ENCODE measurements at places on chromosomes 12 and 14.

GRCh38 chr12:78473136-78473535, 391.4 kb upstream of the SYT1 start:
- no peaks in the 10 kb centered on the region for H3K4me1 ChIP-seq
- no peak overlapping the region for H3K4me3 ChIP-seq
- no peak for DNase-seq
- H3K27me3 ChIP-seq, result no peaks in the 10 kb centered on the region

GRCh38 chr14:99745307-99745951, 47.8 kb upstream of the EML1 start:
- peaks cover 47% of the 10 kb centered on the region for H3K4me1 ChIP-seq
- H3K4me3 ChIP-seq, result no peak overlapping the region
- H3K27ac ChIP-seq, result peak overlapping the region; percentile 67
- DNase-seq, result no peak

GRCh38 chr12:113402586-113403260, 964 bp downstream of the SDS start:
- no peak overlapping the region for H3K4me3 ChIP-seq
- DNase-seq, result no peak
- no peak overlapping the region for H3K27ac ChIP-seq

DNA sequence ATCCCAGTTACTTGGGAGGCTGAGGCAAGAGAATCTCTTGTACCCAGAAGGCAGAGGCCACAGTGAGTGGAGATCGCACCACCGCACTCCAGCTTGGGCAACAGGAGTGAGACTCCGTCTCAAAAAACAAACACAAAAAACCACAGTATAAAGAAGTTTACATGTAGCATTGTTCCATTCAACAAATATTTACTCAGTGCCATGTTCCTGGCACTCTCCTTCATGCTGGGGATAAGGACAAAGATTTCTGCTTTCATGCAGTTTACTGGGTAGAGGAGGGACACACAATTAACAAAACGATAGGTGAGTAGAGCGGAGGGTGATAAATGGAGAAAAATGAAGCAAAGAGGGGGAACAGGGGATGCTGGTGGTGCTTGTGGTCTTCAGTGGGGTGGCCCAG, 68.2 kb upstream of the OVCH1 start:
- peaks cover 26% of the 10 kb centered on the region for H3K4me1 ChIP-seq
- H3K27me3 ChIP-seq, result no peaks in the 10 kb centered on the region
- DNase-seq, result no peak
- no peak overlapping the region for H3K27ac ChIP-seq

DNA sequence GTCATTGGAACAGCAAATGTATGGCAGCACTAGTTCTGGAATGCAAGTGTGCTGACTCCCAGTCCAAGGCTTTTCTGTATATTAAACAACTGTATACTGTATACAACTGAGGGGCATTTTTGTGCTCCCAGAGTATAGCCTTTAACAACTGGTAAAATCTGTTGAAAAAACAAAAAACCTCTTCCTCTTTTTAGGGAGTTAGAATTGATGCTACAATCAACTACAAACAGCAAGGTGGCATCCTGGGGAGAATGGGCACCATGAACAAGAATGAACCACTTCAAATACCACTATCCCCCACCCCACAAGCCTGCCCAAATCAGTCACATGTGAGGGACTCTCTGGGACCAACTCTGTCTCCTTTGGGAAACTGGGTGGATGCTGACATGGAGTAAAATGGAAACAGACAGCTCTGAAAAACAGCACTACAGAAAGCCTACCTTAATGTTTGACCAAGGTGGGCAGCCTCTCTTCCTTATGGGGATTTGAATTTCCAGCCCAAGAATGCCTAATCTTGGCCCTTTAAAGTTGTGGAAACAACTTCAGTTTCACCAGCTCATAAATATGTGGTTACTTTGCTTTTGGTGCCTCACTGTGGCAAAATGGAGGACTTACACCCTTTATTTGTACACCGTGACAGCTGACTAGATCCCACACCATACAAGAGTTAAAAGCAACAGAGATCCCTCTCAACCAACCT, 7.5 kb downstream of the VTI1B start:
- H3K27me3 ChIP-seq, result no peaks in the 10 kb centered on the region
- DNase-seq, result no peak
- H3K4me1 ChIP-seq, result peaks cover 7% of the 10 kb centered on the region
- H3K4me3 ChIP-seq, result no peak overlapping the region
- H3K36me3 ChIP-seq, result no peaks in the 10 kb centered on the region

GRCh38 chr14:77682158-77682553, 25.7 kb downstream of the ALKBH1 start:
- no peak overlapping the region for H3K27ac ChIP-seq
- H3K36me3 ChIP-seq, result peaks cover 23% of the 10 kb centered on the region
- no peak for DNase-seq
- H3K4me1 ChIP-seq, result peaks cover 8% of the 10 kb centered on the region
- H3K27me3 ChIP-seq, result no peaks in the 10 kb centered on the region

- no peak for DNase-seq
- no peak overlapping the region for H3K4me3 ChIP-seq
- H3K27me3 ChIP-seq, result no peaks in the 10 kb centered on the region
- H3K36me3 ChIP-seq, result no peaks in the 10 kb centered on the region
- H3K4me1 ChIP-seq, result no peaks in the 10 kb centered on the region
Measured at GRCh38 chr12:127233016-127233415, 1034.0 kb upstream of the TMEM132C start.

- no peaks in the 10 kb centered on the region for H3K36me3 ChIP-seq
- no peak overlapping the region for H3K27ac ChIP-seq
- H3K27me3 ChIP-seq, result no peaks in the 10 kb centered on the region
- no peak overlapping the region for H3K4me3 ChIP-seq
- no peak for DNase-seq
Measured at GRCh38 chr12:52715416-52715815, 12.1 kb upstream of the KRT77 start.

- no peak overlapping the region for H3K27ac ChIP-seq
- peaks cover 30% of the 10 kb centered on the region for H3K4me1 ChIP-seq
- H3K36me3 ChIP-seq, result no peaks in the 10 kb centered on the region
- no peak overlapping the region for H3K4me3 ChIP-seq
- DNase-seq, result no peak
Measured at GRCh38 chr12:89165703-89166102, 186.6 kb downstream of the DUSP6 start.

DNA sequence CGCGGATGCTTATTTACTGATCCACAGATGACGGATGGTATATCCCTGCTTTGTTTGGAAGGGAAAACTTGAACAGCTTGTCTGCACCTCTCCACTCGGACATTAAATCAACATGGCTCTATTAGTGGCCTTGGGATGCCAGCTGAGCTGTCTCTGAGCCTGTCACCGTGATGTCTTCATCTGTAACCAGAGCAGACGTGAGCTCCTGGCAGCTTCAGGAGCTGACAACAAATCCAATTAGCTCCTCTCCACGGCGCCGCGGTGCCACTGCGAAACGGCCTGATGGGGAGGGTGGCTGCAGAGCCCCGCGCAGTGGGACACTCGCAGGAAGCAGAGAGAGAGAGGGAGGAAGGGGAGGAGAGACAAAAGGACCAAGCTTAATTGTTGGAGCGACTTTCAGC, 112.3 kb downstream of the PAPOLA start:
- H3K27me3 ChIP-seq, result no peaks in the 10 kb centered on the region
- H3K36me3 ChIP-seq, result no peaks in the 10 kb centered on the region
- H3K4me3 ChIP-seq, result no peak overlapping the region
- no peak for DNase-seq
- H3K27ac ChIP-seq, result no peak overlapping the region

GRCh38 chr14:58919217-58919616, 269.2 kb upstream of the DAAM1 start:
- no peaks in the 10 kb centered on the region for H3K4me1 ChIP-seq
- H3K4me3 ChIP-seq, result no peak overlapping the region
- no peak for DNase-seq
- H3K36me3 ChIP-seq, result no peaks in the 10 kb centered on the region

DNA sequence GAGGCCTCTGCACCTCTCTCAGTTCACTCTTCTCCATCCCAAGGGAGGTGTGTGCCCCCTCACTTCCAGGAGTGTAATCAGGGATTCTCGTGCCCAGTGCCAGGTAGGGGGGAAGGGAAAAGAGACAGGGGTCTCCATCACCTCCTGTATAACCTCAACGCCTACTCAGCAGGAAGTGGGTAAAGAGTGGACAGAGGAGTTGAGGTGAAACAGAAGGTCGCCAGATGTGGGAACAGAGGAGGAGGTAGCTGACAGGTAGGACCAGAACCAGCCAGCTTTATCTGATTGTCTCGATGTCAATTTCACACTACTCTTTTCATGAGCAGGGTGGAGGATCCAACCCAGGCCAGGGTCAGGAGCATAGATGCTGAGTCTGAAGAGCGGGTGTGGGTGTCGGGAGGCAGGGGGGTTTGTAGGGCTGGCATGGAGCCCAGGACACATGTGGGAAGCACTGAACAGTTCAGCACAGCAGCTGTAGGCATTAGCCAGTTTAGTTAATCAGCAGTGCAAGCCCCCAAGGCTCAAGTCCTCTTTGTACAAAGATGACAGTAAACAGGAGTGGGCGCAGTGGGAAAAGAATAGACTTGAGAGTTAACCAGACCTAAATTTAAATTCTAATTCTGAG, 213.5 kb downstream of the PELI2 start:
- H3K4me1 ChIP-seq, result peaks cover 6% of the 10 kb centered on the region
- H3K27me3 ChIP-seq, result no peaks in the 10 kb centered on the region
- no peak for DNase-seq
- no peak overlapping the region for H3K4me3 ChIP-seq
- H3K36me3 ChIP-seq, result no peaks in the 10 kb centered on the region
- no peak overlapping the region for H3K27ac ChIP-seq

DNA sequence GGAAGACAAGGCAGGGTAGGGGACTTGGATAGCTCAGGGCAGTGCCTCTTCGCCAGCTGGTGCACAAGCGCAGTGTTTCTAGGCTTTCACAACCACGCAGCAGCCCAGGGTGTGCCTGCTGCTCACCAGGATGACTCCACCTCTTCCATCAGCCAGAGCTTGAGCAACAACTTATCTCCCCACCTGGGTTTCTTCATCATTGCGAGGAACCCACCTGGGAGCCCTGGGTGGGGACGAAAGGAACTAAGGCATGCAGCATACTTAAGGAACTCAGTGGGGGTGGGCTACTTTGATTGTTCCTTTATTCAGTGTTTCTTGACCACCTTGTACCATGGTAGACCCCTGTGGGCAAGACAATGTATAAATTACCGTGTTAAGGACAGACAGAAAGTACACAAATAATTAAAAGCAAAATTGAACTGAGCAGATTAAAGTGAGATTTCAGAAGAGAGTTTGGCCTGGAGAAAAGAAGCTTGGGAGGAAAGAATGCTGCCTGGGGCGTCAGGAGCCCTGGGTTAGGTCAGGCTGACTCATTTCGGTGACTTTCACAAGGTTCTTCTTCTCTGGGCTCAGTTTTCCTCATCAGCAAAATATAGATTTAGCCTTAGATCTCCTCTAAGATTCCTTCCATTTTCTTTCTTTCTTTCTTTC, 22.9 kb downstream of the KRT18 start:
- peak overlapping the region; percentile 34 for H3K27ac ChIP-seq
- no peak overlapping the region for H3K4me3 ChIP-seq
- peaks cover 7% of the 10 kb centered on the region for H3K4me1 ChIP-seq
- no peaks in the 10 kb centered on the region for H3K27me3 ChIP-seq
- H3K36me3 ChIP-seq, result no peaks in the 10 kb centered on the region
- no peak for DNase-seq

DNA sequence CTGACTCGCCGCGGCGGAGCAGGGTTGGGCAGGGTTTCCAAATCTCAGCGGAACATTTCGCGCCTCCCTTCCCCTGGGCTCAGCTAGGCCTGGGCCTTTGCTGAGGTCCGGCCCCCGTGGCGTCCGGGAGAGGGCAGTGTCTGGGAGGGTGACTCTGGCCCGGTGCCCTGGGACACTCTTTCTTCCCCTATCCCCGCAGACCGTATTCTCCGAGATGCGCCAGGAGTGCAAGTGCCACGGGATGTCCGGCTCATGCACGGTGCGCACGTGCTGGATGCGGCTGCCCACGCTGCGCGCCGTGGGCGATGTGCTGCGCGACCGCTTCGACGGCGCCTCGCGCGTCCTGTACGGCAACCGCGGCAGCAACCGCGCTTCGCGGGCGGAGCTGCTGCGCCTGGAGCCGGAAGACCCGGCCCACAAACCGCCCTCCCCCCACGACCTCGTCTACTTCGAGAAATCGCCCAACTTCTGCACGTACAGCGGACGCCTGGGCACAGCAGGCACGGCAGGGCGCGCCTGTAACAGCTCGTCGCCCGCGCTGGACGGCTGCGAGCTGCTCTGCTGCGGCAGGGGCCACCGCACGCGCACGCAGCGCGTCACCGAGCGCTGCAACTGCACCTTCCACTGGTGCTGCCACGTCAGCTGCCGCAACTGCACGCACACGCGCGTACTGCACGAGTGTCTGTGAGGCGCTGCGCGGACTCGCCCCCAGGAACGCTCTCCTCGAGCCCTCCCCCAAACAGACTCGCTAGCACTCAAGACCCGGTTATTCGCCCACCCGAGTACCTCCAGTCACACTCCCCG, 3.0 kb downstream of the WNT1 start:
- peak overlapping the region; percentile 33 for H3K4me3 ChIP-seq
- DNase-seq, result no peak
- H3K36me3 ChIP-seq, result no peaks in the 10 kb centered on the region
- H3K27ac ChIP-seq, result no peak overlapping the region

GRCh38 chr14:76260749-76261148, 109.0 kb downstream of the GPATCH2L start:
- H3K27me3 ChIP-seq, result no peaks in the 10 kb centered on the region
- no peak overlapping the region for H3K4me3 ChIP-seq
- H3K27ac ChIP-seq, result no peak overlapping the region
- H3K36me3 ChIP-seq, result no peaks in the 10 kb centered on the region
- no peak for DNase-seq

DNA sequence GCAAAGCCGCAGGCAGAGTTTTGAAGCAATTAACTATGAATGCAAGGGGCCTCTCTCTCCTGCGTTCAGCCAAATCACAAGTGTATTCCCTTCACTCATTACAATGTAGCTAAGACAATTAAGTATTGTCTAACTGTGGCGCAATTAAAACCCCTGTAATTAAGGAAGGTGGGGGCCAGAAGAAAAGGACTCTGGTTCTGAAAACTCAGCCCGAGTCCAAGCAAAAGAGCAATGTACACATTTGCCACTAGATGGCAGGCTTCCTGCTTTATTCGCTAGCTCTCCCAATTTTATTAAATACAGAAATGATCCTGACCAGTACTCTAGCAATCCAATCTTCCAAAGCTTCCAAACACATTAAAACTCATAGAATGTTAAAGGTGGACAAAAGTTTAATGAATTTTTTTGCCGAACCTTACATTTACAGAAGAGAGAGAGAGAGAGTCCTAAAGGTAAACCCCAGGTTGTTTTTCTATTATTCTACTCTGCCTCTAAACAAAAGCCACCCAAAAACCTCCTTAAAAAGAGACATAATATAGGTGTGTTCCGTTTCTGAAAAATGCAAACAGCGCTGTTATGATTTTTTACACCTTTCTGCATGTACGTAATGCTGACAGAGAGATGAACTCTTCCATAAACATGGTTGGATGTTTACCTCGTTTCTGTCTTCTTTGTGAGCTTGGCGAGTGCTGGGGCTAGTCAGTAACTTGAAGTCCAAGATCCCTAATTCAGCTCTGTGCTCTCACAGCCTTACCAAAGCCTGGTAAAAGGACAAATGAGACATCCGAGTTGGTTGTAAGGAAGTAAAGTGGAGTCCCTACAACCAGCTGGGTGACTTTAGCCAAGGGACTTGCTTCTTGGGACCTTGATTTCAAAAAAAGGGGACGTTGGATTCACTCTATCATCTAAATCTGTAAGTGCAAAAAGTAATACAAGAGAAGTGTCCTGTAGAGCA, 50.9 kb upstream of the VASH1 start:
- no peak overlapping the region for H3K27ac ChIP-seq
- H3K4me3 ChIP-seq, result no peak overlapping the region
- peak; percentile 62 for DNase-seq
- H3K36me3 ChIP-seq, result no peaks in the 10 kb centered on the region
- peaks cover 2% of the 10 kb centered on the region for H3K4me1 ChIP-seq
- no peaks in the 10 kb centered on the region for H3K27me3 ChIP-seq

Measured in vagina (tissue), 2 donors.